Peyer's patch (tissue), 4 donors: ENCODE measurements at places on chromosomes 6 and 20.

DNA sequence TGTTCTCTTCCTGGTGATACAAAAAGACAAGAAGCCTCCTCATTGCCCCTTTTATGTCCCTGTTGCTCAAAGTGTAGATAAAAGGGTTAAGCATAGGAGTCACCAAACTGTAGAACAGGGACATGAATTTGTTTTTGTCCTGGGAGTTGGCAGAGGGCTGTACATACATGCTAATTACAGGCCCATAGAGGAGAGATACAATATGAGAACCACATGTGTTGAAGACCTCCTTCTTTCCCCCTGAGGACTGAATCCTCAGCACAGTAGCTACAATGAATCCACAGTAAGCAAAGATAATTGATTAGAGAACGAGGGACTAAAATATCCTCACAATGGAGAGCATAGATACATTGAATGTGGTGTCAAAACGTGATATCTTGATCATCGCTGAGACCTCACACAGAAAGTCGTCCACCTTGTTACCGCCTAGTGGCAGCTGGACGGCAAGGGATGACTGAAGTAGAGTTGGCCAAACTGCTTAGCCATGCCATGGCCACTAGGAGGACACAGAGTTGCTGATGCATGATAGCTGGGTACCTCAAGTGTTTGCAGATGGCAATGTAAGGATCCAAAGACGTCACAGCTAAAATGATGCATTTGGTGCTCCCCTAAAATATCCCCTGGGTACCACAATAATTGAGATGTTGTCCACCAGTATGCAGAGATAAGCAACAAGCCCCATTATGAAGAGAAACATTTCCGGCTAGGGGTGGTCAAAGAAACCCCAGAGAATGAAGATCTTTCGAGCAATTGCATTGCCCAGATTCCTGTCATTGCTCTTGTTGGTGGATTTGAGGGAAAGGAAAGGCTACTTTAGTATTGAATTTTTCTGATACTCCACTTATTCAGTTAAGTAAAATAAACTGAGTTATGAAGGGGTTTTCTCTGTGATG is 15.0 kb downstream of the OR2B3 start:
- DNase-seq: no peak
- H3K4me3 ChIP-seq: no peak overlapping the region
- no peaks in the 10 kb centered on the region for H3K36me3 ChIP-seq

DNA sequence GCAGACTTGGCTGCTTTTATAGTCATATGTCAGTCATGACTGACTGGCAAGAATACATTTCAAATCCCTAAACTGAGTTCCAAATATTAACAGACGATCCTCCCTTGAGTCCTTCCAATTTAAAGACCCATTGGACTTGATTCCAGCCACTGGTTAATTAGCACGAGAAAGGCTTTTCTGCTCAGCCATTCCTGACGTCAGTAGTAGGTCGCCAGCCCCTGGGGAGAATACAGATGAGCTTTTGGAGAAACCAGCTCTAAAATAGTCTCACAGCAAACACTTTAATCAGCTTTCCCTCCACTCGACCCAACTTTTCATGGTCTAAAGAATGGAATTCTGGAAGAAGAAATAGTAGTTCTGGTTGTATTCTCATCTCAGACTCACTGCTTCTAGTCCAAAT is 91.6 kb downstream of the SLC22A3 start:
- H3K27me3 ChIP-seq: no peaks in the 10 kb centered on the region
- H3K27ac ChIP-seq: no peak overlapping the region
- no peak for DNase-seq
- no peak overlapping the region for H3K4me3 ChIP-seq

DNA sequence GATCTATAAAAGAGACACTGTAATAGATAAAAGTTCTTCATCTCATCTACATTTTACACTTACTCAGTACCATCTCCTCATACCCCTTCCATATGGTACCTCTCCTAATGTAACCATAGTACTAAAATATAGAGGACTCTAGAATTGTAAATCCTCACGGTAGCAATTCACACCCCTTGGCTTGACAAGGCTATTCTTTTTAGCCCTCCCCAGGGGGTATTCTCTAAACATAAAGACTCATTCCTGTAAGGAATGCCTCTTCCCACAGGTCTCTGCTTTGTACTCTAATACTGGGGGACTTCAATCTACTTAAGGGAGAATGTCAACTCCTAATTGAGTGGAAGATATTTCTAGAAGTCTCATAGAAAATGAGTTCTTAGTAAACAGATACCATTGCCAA is 85.9 kb downstream of the VIP start:
- no peaks in the 10 kb centered on the region for H3K4me1 ChIP-seq
- no peaks in the 10 kb centered on the region for H3K36me3 ChIP-seq
- no peak for DNase-seq
- no peak overlapping the region for H3K4me3 ChIP-seq
- no peak overlapping the region for H3K27ac ChIP-seq
- no peaks in the 10 kb centered on the region for H3K27me3 ChIP-seq

- H3K4me1 ChIP-seq: no peaks in the 10 kb centered on the region
- no peak overlapping the region for H3K4me3 ChIP-seq
Observed at GRCh38 chr6:15751721-15752350, 89.0 kb upstream of the DTNBP1 start.

DNA sequence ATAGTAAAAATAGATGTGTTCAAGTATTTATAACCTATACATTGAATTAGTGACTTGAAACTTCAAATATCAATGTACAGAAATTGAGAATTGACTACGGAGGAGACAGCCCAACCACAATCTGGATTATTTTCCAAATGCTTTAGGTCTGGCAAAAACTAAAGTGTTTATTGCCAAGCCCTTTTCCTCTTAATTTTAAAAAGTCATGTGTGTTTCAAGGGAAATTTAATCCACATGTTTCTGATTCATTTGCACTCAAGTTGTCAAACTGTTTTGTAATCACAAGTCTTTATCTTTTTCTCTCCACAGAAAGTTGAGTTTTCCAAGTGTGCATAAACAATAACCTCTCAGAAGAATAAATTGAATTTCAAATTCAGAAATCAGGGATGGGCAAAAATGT is 350.8 kb upstream of the RSPO3 start:
- no peak for DNase-seq
- no peak overlapping the region for H3K27ac ChIP-seq
- no peaks in the 10 kb centered on the region for H3K36me3 ChIP-seq
- H3K4me1 ChIP-seq: no peaks in the 10 kb centered on the region
- H3K27me3 ChIP-seq: no peaks in the 10 kb centered on the region

DNA sequence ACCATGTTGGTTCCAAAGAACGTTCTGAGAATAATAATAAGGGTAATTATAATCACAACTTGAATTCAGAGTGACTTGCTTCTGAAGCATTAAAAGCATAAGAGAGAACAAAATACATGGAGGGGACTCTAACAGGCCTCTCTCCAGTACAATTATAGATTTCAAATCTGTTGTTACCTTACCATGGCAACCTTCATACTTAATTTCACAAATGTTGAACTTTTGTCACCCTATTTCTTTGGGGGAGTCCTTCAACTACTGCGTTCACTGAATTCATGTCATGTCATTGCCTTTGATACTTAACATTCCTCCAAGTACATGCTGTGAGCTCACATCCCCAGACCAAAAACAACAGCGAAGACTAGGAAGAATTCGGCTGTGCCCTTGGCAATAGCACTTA is 104.0 kb downstream of the MKKS start:
- H3K27ac ChIP-seq: no peak overlapping the region
- no peaks in the 10 kb centered on the region for H3K4me1 ChIP-seq
- no peaks in the 10 kb centered on the region for H3K27me3 ChIP-seq
- no peak overlapping the region for H3K4me3 ChIP-seq
- no peak for DNase-seq

GRCh38 chr6:45006893-45007292 is 321.2 kb upstream of the RUNX2 start:
- no peaks in the 10 kb centered on the region for H3K4me1 ChIP-seq
- H3K36me3 ChIP-seq: no peaks in the 10 kb centered on the region
- H3K4me3 ChIP-seq: no peak overlapping the region

DNA sequence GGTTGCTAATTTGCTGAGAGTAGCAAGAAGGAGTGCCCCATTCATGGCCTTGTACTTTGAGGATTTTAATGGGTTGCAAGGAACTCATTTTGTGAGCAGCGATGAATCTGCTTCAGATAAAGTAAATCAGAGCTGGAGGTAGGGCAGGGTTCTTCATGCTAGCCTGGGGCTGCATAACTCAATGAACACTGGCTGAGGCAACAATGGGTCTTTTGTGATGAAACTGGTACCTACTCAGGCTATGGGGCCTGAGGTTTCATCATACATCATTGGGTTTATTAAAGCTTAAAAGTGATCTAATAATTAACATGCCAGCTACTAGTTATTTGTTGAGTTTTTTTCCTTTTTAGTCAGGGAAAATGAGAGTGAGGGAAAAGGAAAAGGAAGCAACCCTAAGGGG is 106.9 kb downstream of the FAM50B start:
- H3K27me3 ChIP-seq: no peaks in the 10 kb centered on the region
- no peaks in the 10 kb centered on the region for H3K36me3 ChIP-seq
- DNase-seq: no peak
- H3K27ac ChIP-seq: no peak overlapping the region
- H3K4me1 ChIP-seq: no peaks in the 10 kb centered on the region

DNA sequence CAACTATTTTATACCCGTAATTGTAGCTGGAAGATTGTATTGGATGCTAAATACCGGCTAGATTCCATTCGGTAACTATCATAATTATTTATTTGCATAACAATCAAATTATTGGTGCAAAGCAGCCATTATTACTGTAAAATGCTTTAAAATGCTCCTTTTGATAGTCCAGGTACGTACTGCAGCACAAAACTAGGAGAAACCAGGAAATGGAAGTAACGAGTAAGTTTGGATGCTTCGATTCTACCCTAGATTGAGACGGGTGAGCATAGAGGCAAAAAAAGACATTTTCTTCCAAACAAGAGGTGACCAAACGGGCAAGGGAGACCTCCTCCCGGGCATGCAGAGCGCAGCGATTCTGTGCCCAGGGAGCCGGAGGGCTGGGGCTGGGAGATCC is 469 bp upstream of the XRN2 start:
- DNase-seq: no peak
- no peaks in the 10 kb centered on the region for H3K27me3 ChIP-seq
- H3K4me1 ChIP-seq: no peaks in the 10 kb centered on the region
- H3K4me3 ChIP-seq: peak overlapping the region; percentile 93

GRCh38 chr20:53162251-53162835 is 190.2 kb downstream of the TSHZ2 start:
- H3K27ac ChIP-seq: no peak overlapping the region
- H3K4me1 ChIP-seq: no peaks in the 10 kb centered on the region
- H3K27me3 ChIP-seq: no peaks in the 10 kb centered on the region
- no peak for DNase-seq
- no peak overlapping the region for H3K4me3 ChIP-seq

- H3K4me1 ChIP-seq: no peaks in the 10 kb centered on the region
- H3K27me3 ChIP-seq: no peaks in the 10 kb centered on the region
- no peaks in the 10 kb centered on the region for H3K36me3 ChIP-seq
Observed at GRCh38 chr20:6395695-6396094, 272.9 kb upstream of the FERMT1 start.

- no peaks in the 10 kb centered on the region for H3K4me1 ChIP-seq
- H3K27me3 ChIP-seq: no peaks in the 10 kb centered on the region
- no peak overlapping the region for H3K27ac ChIP-seq
- H3K4me3 ChIP-seq: no peak overlapping the region
- no peaks in the 10 kb centered on the region for H3K36me3 ChIP-seq
Observed at GRCh38 chr6:10465629-10466499, 51.0 kb upstream of the TFAP2A start.

DNA sequence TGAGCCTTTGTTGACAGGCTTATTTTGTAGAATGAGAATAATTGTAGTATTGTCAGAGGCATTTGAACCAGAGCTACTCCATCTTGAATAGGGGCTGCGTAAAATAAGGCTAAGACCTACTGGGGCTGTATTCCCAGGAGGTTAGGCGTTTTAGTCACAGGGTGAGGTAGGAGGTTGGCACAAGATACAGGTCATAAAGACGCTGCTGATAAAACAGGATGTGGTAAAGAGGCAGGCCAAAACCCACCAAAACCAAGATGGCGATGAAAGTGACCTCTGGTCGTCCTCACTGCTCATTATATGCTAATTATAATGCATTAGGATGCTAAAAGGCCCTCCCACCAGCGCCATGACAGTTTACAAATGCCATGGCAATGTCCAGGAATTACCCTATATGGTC is 82.7 kb downstream of the PFDN4 start:
- no peak for DNase-seq
- H3K4me1 ChIP-seq: no peaks in the 10 kb centered on the region
- no peak overlapping the region for H3K4me3 ChIP-seq
- no peaks in the 10 kb centered on the region for H3K27me3 ChIP-seq
- H3K36me3 ChIP-seq: no peaks in the 10 kb centered on the region

DNA sequence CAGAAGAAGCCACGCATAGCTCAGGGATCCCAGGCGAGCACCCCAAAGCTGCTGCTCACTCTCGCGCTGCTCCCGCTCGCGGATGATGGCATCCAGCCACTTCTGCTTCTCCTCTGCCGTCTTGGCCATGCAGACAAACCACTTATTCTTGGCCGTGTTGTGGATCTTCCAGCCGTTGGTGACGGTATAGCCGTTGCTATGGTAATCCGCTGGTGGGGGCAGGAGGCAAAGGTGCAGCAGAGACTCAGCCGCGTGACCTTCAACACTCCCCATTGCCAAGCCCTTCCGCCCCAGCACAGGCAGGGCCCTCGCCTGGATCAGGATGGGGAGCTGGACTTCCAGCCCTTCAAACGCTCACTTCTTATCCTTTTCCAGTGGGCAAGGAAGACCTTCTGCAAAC is 136.9 kb downstream of the PREX1 start:
- peak; percentile 57 for DNase-seq
- no peaks in the 10 kb centered on the region for H3K36me3 ChIP-seq
- H3K27me3 ChIP-seq: no peaks in the 10 kb centered on the region
- no peaks in the 10 kb centered on the region for H3K4me1 ChIP-seq
- H3K27ac ChIP-seq: no peak overlapping the region
